ENCODE measurements at places on chromosomes 3 and 15.

GRCh38 chr3:184373422-184373821, 4.6 kb downstream of the THPO start:
- DNase-seq = no peak

DNA sequence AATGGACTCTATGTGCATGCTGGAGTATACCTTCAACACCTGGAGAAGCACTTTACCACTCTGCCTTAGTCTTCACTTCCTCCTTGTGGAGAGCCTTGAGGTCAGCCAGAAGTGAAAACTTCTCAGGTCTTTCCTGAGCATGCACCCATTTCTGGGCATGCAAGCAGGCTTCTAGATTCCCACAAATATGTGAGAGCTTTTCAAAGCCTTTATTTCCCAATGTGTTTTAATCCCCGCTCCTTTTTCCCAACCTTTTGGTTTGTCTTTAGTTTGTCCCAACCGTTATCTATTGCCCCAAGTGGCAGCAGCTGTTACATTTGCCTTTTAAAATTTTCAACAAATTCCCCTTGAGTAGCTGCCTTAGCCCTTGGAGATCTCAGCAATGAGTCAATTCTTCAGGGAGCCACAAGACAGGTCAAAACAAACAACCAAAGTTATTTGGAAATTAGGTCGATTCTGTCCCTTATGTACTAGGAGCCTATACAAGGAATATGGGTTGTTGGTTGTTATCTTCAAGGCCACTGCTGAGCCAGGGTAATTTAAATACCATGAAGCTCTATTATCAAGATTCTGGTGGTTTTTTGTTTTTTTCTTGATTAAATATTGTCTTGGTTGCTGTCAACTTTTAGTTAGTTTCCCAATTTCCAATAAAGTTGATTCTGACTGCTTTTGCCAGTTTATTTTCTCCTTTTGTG, 44.4 kb downstream of the LSM3 start:
- no peak for DNase-seq

DNA sequence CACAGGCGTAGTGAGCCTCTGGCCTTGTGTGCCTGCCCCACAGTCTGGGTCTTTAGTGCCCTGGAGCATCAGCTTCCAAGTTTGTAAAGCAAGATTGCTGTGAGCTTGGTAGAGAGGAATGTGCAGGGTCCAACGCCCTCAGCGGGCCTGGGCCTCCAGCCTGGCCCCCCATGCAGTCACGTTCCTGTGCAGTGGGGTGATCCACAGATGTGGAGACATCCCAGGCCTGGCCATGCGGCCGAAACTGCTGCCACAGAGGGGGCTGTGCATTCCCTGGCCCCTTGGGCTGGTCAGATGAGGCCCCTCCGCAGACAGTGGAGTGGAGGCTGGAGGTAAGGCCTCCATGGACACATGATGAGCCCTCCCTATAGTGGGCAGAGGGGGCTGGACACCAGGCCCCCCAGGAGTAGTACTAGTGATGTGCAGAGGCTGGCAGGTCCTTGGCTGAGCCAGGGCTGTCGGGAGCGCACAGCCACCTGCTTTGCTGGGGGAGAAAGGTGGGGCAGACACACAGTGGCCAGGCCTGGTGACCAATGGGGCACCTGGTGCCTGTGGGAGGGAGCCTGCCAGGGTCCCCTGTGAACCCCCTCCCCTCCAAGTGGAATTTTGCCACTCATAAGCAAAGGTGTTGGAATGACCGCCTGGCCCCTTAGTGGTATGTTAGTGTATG, 71.5 kb downstream of the EFCAB12 start:
- DNase-seq = no peak

DNA sequence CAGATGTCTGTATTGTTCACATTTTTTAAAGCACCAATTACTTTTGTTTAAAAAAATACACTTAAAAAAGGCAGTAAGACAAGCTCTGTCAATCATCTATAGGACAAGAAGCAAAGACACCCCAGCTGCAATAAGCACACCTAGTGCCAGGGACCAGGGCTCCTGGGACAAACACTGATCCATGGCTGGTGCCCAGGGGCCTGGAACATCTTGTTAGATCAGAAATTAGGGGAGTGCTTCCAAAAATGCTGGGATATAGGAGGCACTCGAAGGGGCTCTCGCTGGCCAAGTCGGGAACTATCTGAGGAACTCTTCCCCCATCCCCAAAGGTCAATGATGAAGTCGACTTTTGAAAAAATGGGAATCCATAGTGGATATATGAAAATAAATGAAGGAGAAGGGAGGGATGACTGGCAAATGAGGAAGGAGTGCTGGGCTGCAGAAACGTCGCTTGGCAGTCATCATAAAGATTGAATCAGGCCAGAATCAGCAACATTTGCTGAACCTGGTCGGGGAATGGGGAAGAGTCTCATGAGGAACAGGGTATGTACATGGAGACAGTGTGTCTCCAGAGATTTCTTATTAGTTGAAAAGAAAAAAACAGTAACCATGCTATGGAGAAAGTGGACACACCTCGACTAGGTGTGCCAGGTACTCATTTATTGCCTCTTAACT, 28.5 kb downstream of the TSPAN3 start:
- no peak for DNase-seq

DNA sequence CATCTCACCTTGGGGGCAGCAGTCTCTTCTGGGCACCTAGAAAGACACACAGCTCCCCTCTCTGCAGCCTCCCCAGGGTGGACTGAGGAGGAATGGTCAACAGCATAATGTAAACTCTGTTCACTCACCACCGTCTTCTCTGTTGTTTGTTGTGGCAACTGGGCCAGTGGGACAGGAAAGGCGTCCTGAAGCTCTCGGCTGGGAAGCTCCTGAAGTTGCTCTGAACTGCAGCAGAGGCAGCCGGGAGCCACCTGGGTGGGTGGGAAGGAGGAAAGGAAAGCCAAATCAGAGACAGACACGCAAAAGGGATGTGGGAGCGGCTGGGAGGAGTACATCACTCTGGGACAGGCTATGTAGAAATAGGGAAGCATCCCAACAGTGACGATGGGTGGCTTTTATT, 52.7 kb downstream of the MYLK start:
- no peak for DNase-seq

- no peak for DNase-seq
These were observed 48.5 kb downstream of the AMOTL2 start for GRCh38 chr3:134325706-134326105.

DNA sequence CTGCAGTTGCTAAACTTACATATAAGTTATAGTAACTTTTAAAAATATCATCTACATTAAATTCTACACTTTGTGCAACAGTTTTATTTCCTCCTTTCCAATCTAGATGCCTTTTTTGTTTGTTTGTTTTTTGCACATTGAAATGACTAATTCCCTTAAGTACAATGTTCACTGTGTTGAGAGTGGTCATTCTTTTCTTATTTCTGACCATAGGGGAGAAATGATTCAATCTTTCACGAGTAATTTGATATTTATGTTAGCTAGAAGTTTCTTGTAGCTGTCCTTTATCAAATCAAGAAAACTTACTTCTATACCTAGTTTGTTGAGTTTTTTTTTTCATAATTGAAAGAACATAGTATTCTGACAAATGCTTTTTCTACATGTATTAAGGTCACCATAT, 85.0 kb upstream of the CBLB start:
- no peak for DNase-seq

- DNase-seq = no peak
These were observed 4.6 kb downstream of the CAPN3 start for GRCh38 chr15:42363942-42364341.

- no peak for DNase-seq
These were observed 312.1 kb downstream of the ARRDC4 start for GRCh38 chr15:98272625-98273024.

- no peak for DNase-seq
These were observed 127.0 kb upstream of the CNTN6 start for GRCh38 chr3:965826-966225.

DNA sequence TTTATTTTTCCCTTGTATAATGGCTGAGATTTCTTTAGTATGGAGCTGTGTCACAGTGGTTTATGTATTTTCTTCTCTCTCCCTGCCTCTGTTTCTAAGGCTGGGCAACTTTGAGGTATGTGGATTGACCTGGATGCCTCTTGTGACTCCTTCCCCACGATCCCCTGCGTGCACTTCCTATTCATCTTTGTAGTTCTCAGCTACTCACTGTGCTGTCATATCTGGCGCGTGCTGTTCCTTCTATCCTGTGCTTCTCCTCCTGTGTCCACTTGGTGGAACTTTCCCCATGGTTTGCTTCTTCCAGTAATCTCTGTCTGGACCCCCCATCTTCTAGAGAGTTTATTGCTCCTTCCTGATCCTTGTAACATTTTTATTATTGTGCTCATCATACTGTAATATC, 97.3 kb downstream of the AKAP13 start:
- peak; percentile 54 for DNase-seq

DNA sequence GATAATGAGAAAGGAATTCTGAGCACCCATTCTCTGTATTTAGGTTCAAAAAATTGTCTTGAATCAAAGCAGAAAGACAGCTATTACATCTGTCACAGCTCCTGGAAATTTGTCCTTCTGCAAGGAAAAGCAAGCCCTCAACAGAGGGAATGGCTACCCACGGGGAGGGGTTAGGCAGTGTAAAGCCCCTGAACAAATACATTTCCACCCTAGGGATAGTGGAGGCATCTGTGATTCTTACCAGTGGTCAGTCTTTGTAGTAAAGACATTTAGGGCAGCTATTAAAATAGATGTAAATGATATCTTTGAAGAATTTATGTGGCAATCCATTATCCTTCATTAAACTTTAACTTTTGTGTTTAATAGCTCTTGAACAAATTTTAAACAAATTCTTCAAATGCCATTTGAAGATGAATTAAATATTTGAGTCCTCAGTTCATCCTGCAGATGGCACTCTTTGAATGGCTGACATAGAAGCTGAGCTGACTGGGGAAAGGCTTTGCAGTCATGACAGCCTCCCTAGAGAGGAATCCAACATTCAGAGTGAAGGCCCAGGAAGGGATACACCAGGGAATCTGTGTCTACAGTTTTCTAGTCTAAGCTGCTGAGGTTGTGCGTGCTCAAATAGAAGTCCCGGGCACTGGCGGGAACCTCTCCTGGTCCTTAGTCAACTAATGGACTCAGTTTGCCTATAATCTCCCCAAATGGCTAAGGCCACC, 359.7 kb upstream of the ROPN1 start:
- peak; percentile 78 for DNase-seq

GRCh38 chr3:138135146-138135832, 3.1 kb upstream of the A4GNT start:
- DNase-seq = no peak

DNA sequence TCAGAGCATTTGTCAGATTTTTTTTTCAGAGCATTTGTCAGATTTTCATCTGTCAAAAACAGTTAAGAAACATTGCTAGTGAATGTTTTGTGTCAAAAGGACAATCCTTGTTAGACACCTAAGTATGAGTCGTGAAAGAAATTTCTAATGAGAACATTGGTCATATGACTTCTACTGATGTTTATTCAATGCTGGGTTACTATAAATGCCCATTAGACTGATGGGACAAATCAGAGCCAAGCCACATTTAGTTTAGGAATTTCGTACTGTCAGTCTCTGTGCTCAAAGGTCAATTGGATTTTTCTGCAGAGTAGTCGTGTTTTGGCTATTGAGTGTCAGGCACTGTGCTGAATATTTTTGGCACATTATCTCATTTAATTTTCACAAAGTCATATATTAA, 31.6 kb downstream of the TSC22D2 start:
- DNase-seq = no peak

GRCh38 chr3:175554801-175555200, 695.7 kb downstream of the NAALADL2 start:
- DNase-seq = no peak

- DNase-seq = peak; percentile 28
These were observed 692 bp downstream of the UBE2E2 start for GRCh38 chr3:23203708-23204330.

GRCh38 chr3:72246685-72247084, 461.7 kb upstream of the PROK2 start:
- no peak for DNase-seq

- no peak for DNase-seq
These were observed 38.6 kb upstream of the HACD2 start for GRCh38 chr3:123623346-123623880.

GRCh38 chr3:138542977-138543376, 51.1 kb downstream of the CEP70 start:
- no peak for DNase-seq

DNA sequence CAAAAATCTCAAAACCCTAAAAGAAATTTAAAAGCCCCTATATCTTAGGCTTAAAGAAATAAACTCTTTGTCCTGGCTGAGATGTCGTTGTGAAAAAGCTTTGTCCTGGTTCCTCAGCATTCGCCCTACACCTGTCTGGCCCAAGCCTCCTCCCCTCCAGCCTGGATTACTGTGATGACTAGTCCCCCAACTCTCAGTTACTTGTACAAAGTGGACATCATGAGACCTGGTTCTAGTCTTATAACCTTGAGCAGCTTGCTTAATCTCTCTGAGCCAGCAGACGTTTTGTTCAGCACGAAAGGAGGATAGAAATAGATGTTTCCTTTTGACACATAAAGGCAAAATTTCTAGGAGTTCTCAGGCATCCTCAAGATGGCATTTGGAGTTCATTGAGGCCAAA, 51.6 kb downstream of the FILIP1L start:
- no peak for DNase-seq

DNA sequence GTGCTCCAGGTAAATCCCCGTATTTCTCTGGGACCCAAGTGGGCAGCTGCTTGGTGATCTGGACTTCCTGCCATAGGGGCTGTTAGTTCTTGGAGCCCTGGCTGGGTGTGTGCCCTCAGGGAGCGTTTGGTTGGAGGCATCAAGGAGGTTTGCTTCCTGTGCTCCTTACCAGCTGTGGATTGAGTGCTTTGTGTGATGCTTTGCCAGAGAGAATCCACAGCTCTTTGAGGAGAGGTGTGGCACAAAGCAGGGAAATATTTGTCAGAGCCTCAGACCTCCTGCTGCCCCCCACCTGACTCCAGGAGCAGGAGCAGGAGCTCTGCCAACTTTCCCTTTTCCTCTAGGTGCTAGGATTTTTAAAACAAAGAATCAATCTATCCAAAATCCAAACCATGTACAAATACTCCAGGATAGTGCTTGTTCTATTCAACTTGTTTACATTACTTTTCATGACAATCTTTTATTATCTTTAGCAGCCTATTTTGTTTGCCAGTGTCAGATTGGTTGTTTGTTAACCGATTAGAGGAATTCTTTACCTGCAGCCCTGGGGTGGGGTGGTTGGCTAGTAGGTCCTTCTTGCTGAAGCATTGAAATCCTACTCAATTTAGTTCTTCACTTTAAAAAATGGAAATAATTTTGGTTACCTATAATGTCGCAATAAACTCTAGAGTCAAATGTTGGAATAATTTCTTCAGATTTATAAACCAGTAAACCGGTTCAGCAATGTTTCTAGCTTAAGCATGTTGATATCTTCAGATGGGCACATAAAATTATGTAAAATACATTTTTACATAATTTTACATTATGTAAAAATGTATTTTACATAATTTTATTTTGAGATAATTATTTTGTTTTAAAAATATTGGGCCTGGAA, 2.5 kb downstream of the CTDSPL start:
- peak; percentile 85 for DNase-seq

- DNase-seq = no peak
These were observed 140.4 kb downstream of the SLC9A9 start for GRCh38 chr3:143707848-143708247.
